Stimulated activated CD8-positive, alpha-beta memory T cell treated with anti-CD3 and anti-CD28 coated beads, Interleukin-2, amount 100 ng/mL, for 1 hour (primary cell): ENCODE measurements at places on chromosomes 2 and 18.

DNA sequence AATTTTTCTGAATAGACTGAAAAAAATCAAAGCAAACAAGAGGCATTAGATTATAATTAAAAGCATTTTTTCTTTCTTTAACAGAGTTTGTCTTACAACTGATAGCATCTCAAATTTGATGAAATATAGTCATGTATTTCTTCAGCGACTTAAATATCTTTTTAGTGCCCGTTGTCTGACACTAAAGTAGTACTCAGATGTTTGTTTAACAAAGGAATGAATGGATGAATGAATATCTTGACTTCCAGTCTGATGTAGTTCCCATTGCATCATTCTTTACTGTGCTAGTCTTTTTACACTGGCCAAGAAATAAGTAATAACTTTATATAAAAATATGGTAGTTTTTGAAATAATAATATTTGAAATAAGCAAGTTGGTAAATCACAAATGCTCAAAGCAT, 111.1 kb downstream of the TTC27 start:
- no peak for DNase-seq

DNA sequence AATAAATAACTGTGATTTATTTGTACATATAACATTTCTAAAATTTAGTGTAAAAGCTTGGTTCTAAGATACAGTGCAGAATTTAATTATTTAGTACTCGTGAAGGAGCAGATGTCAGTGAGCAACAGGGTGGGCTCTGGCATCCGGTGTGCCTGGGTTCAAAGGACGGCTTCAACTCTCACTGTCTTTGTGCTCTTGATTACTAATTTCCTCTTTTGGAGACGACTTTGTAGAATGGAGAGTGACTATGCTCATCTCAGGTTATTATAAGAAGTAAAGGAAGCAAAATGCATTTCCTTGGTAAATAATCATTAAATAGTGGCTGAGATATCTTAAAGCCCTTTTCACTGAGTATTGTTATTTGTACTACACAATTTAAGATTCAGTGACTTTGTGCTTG, 271.7 kb downstream of the ASXL3 start:
- DNase-seq = no peak

GRCh38 chr2:128379021-128380015, 60.6 kb upstream of the HS6ST1 start:
- DNase-seq = no peak

GRCh38 chr18:75230163-75231052, 19.8 kb downstream of the TSHZ1 start:
- no peak for DNase-seq

DNA sequence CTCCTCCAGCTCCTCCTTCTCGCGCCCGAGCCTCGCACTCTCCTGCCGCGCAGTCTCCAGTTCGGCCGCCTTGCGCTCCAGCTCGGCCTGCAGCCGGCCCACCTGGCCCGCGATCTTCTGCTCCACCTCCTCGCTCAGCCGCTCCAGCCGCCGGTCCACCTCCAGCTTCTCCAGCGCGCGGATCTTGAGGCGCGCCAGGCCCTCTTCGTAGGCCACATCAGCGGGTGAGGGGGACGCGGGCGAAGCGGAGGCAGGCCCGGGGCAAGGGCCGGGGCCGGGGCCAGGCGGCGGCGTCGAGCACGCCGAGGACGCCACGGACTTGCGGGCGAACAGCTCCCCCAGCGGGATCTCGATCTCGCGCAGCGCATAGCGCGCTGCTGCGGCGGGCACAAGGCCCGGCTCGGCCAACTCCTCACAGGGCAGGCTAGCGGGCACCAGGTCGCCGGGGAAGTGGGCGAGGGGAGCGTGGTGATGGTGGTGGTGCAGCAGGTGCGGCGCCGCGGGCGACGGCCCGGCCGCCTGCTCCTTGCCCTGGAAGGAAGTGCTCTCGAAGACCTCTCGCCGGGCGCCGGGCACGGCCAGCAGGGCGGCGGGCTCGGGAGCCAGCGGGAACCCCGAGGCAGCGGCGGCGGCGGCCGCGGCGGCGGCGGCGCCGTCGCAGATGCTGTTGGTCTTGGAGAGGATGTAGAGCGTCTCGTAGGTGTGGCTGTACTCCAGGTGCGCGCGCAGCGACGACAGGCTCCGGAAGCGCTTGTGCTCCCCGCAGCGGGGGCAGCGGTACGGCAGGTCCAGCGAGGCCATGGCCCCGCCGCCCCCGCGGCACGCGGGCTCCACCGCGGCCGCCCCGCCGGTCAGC, 15.2 kb downstream of the FBXO41 start:
- DNase-seq = peak; percentile 51
